ENCODE measurements at places on chromosomes 1 and 21.

DNA sequence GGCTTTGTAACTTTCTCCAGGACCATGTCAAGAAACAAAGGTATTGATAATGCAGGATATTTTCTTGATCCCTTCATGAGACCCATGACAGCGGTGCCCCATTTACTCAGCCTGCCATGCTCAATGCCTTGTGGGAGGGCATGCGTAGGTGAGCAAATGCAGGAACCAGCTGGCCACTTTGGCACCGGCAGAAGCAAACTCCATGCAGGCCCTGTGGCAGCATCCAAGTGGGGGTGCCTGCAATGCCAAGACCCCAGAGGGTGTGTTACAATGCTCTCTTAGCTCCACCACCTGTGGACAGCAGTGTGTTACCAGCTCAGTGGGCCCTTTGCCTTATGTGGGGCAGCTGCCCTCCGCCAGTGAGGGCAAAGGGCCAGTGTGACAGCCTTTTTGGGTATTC is 108.1 kb downstream of the ATP1B1 start:
- DNase-seq: peak; percentile 27

- peak; percentile 40 for DNase-seq
Observed at GRCh38 chr1:55554611-55555010, 339.4 kb upstream of the USP24 start.

- DNase-seq: no peak
Observed at GRCh38 chr21:45361033-45361997, 43.6 kb upstream of the COL18A1 start.

DNA sequence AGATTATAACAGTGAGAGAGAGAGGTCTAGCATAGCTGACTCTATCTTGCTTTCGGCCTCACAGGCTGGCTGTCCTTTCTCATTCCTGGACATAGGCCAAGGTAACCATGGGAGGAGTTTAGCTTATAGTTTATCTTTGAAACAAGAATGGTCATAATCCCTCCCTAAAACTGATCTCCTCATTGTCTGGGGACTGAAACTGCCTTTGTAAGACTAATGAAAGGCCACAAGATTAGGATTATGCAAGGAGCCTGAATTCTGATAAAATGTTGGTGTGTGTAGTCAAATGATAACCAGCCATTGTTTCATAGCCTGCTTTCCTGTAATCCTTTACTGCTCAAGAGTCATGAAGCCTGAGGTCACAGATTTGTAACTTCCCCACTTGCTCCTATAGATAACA is 131.9 kb upstream of the LYPLAL1 start:
- DNase-seq: no peak

GRCh38 chr21:29164323-29164942 is 34.0 kb downstream of the MAP3K7CL start:
- DNase-seq: peak; percentile 69

DNA sequence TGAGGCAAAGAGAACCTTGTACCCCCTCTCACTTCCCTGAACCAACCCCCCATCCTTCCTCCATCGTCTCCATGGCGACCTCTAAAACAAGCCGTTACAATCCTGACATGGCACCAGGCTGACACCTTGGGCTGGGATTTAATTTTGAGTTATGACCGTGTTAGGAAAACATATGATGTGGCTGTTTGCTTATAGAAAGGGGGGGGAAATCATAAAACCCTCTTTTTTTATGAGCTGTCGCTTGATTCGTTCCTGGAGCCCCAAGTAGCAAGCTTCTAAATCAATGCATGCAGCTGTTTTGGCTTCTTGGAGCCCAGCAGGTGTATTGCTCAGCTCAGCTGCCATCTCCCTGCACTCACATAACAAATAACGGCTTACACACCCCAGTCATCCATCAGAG is 301.2 kb upstream of the SPAG17 start:
- no peak for DNase-seq

All from G401 (cell line).